H4 (cell line): ENCODE measurements at places on chromosomes 1 and 21.
A peak's percentile ranks its signal among the peaks of the same experiment; 100 is the strongest.

DNA sequence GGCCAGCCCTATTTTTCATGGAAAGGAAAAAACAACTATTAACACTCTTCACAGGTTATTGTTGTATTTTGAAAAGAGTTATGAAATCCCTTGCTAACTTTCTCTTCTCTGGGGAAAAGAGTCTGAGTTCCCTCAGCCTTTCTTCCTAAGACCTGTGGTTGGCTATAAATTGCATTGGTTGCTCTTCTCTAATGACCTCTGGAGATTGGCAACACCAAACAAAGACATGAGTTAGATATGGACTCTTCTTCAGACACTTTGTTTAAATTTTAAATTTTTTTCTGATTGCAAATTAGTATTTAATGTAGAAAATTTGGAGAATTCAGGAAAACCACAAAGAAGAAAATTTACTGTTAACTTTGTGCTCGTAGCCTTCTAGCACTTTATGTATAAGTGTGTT is 275.7 kb downstream of the PBX1 start:
- DNase-seq = no peak

GRCh38 chr21:45139473-45139872 is 65.1 kb downstream of the ADARB1 start:
- no peak for DNase-seq

GRCh38 chr1:62285440-62285839 is 33.8 kb downstream of the KANK4 start:
- DNase-seq = no peak

DNA sequence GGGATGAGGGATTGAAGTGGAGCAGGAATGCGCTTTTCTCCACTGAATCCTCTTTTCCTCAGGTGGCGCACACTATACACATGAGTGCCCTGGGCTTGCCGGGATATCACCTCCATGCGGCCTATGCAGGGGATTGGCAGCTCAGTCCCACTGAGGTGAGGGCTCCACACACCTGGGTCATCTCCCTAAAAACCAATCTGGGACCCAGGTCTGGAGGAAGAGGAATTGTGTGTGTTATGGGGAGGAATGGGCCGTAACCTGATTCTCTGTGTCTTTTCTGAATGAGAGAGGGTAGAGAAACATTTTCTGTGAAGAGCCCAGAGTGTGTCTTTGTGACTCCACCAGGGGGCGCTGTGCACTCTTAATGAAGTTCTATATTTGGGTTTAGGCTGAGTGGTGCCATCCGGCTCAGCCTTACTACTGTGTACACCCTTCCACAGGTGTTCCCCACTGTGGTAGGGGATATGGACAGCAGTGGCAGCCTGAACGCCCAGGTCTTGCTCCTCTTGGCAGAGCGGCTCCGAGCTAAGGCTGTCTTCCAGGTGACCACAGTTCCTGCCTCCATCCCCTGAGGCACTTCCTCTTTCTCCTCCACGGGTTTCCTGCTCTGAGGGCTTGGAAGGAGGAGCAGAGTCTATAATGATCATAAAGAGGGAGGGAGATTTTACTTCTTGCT is 1.5 kb downstream of the TOMM40L start:
- peak; percentile 64 for DNase-seq

DNA sequence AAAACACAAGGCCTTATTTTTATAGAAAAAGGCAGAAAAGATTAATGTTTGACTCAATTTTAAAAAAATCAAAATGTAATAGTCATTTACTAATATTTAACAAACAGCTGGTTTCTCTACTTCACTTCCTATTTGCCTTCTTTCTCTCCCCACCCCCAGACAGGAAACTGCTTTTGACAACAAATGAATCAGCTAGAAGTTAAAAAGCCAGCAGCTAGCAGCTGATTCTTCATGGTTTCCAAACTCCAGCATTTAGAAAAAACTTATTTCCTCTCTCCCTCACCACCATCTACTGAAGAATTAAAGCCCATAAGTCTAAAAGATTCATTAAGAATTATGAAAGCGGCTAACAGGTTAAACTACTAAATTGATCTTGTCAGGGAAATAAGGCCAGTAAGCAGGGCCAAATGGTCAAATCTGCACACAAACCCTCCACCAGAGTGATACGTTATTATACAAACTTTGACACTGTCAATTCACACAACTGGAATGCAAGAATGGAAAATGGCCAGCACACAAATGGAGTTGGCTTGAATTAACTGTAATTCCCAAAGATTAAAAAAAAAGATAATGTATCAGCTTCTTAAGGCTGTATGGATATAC is 4.0 kb downstream of the WDR26 start:
- DNase-seq = peak; percentile 60

GRCh38 chr1:113456967-113457366 is 66.7 kb downstream of the MAGI3 start:
- DNase-seq = peak; percentile 84

- peak; percentile 65 for DNase-seq
Observed at GRCh38 chr1:93694039-93694438, 12.4 kb upstream of the BCAR3 start.

DNA sequence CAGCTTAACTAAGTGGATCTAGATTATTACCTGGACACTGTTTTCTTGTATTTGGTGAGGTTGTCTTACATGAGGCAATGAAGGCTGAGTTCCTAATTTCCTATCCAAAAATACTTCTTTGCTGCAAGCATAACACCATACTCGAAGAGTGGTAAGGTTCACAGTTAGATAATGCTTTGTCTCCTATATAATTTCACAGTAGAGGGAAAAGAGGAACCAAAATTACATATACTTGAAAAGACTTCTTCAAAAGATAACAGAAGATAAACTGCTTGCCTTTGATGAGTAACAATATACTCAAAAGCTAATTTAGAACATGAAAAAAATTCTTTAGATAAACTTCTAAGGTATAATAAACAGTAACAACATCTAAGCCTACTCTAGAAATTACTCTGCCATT is 20.4 kb downstream of the USP33 start:
- no peak for DNase-seq
